ENCODE measurements at places on chromosomes 6 and 20.

- DNase-seq: no peak
These were observed 337.5 kb upstream of the CITED2 start for GRCh38 chr6:139711804-139712585.

GRCh38 chr20:58651946-58652605, 993 bp downstream of the STX16 start:
- DNase-seq: peak; percentile 27

DNA sequence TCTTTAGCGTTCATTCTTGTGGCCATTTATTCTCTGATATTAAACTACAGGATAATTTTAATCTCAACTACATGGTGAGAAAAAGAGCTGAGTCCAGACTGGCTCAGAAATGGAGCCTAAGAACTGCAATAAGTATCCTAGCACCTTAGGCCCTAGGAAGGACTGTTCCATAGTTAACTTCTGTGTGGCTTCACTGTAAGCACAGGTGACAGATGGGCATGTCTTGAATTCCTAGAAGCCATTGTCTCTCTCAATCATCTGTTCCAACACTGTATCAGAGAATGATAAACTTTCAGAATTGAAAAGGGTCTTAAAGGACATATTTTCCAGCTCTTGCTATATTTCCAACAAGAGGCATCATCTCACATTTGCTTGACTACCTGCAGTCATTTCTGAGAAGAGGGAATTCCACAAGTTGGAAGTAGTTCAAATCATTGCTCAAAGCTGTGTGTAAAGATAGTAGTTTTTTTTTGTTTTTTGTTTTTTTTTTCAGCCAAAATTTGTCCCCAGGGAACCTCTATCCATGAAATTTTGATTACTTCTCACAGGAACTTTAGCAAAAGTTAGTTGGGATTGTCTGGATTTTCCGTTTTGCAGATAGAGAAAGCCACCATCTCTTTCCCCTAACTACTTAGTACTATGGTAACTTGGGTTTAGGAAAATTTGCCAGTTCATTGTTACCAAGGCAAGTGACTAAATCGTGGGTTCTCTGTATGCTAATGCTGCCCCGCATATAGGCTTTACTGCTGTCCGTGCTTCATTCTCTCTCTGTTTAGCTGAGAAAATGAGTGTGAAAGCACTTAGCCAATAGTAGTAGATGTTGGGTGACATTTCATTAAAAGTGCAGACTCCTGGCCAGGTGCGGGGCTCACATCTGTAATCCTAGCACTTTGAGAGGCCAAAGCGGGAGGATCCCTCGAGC, 47.2 kb downstream of the KCNS1 start:
- no peak for DNase-seq

- no peak for DNase-seq
These were observed 109.1 kb downstream of the MAN1A1 start for GRCh38 chr6:119240257-119241110.

GRCh38 chr20:48742912-48743680, 84.7 kb downstream of the PREX1 start:
- no peak for DNase-seq

GRCh38 chr20:49548371-49548947, 19.5 kb downstream of the PTGIS start:
- no peak for DNase-seq

DNA sequence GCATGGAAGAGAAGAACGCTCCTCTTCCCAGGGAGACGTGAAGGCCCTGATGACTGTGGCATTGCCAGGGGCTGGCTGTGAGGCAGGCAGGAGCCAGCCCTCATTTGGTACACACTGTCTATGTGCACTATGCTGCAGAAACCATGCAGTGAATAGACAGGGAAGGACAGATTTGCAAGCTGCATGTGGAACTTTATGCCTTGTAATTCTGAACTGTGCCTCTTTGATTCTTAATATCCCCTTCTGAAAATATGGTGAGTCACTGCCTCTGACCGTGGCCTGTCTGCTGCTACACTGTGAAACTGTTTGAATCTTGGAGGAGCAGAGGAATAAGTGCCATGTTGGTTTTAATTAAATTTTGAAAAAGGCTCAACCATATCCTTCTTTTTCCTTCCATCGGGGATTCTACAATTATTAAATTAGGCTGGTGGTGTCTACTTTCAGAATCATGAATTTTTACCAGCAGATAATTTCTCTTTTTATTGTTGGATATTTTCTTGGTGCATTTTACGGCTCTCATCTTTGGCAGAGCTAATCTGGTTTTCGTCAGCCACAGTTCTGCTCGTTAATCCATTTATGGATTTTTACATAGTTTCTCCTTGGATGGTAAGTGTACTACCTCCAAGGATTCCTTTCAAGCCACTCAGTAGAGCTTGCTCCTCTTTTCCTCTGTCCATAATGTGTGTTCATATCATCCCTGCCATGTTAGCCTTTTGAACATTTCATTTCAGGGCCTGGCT, 301.0 kb upstream of the SLC35B3 start:
- DNase-seq: no peak

DNA sequence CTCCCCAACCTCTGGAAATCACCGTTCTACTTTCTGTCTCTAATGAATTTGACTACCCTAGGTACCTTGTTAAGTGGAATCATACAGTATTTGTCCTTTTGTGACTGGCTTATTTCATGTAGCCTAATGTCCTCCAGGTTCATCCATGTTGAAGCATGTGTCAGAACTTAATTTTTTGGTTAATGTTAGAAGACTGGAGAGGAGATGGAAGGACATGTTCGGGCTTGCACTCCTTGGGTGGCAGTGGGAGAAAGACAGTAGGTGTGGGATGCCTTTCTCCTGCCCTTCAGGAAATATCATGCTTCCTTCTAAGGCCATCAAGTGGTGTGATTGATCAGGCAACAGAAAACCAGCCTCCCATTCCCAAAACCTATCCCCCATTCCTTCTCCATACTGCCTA, 61.1 kb upstream of the RNF144B start:
- DNase-seq: no peak

GRCh38 chr6:14838133-14838583, 407.7 kb upstream of the JARID2 start:
- no peak for DNase-seq

DNA sequence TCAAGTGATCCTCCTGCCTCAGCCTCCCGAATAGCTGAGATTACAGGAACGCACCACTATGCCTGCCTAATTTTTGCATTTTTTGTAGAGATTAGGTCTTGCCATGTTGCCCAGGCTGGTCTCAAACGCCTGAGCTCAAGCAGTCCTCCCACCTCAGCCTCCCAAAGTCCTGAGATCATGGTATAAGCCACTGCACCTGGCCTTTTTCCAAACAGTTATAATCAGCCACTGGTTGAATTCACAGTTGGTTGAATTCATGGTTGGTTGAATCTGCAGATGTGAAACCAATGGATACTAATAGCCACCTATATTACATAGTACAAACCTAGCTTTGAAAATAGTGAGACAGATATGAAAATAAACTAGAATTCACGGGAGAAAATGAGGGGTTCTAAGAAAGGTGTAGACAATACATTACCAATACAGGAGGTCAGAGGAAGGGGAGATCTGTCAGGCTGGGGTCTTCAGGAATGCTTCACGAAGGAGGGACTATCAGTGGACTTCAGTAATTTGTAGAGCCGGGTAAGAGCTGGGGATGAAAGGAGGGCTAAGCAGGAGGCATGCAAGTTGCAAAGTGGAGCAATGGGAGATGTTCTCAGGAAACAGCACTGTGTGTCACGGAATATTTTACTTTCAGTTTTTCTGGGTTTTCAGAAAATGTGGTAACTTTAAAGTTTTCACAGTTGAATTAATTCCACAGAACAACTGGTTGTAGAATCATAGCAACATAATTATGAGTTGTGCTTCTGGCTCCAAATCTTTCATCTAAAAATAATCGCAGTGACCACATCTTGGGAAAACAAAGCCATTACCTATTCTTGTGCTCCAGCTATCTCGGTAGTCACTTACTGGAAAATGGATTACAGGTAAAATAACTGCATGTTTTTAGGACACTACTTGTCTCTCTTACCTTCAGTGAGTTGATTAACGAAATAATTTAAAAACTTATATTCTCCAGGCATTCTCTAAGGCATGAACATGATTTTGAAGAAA, 12.9 kb upstream of the CEP85L start:
- DNase-seq: no peak

GRCh38 chr20:15654208-15654649, 919.0 kb downstream of the KIF16B start:
- no peak for DNase-seq

DNA sequence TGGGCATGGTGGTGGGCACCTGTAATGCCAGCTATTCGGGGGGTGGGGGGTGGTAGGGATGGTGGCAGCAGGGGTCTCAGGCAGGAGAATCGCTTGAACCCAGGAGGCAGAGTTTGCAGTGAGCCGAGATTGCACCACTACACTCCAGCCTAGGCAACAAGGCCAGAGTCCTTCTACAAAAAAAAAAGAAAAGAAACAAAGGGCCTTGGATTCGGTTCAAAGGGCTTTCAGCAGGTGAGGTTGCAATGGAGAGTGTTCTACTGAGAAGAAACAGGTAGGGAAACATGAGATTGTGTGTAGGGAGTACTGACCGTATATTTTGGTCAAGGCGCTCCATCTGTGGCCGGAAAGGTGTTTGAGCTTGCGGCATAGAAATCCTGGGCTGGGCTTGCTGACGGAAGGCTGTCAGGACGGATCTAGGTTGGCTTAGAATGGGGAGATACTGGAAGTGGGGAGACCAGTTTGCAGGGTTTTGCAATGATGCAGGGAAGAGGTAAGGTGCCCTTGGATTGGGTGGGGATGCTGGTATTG, 40.7 kb upstream of the DSP start:
- no peak for DNase-seq

Measured in Panc1 (cell line).